ENCODE measurements at places on chromosomes 16 and 17.
A peak's percentile ranks its signal among the peaks of the same experiment; 100 is the strongest.

DNA sequence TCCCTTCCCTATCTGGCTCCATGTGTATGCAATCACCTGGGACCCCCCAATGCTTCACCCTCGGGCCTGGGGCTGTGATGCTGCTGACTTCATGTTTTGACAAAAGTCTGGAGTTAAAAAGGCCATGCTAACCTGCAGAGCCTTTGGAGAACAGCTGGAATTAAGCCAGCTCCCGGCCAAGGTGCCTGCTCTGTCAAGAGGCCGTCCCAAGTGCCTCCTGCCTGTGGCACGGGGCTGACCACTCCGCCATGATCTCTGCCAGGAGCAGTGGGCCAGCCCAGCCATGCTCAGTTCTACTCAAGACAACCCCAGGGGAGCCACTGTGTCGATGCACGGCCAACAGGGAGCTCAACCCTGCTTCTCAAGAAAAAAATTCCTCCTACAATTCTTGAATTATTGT, 93.6 kb downstream of the CCDC182 start:
- DNase-seq = no peak

GRCh38 chr17:12877953-12878669, 88.8 kb downstream of the ARHGAP44 start:
- DNase-seq = no peak

DNA sequence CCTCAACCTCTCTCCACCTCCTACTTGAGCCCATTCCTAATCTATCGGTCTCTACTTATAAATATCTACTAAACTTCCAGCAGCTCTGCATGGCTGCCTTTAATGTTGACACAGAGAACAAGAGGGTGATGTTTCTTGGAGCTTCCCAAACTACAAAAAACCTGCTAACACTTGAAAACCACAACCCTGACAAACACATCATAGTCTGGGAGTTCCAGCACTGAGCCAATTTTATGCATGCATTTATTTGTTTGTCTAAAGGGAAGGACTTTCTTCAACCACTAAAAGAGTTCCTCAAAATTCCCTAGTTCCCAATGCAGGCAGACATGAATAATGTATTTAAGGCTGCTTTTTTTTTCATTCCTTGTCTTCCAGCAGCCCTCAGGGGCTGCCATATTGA, 331.8 kb upstream of the XYLT1 start:
- no peak for DNase-seq

- no peak for DNase-seq
Measured at GRCh38 chr17:45369421-45369820, 52.6 kb upstream of the MAP3K14 start.

GRCh38 chr17:20143740-20144139, 134.6 kb downstream of the SPECC1 start:
- DNase-seq = no peak

GRCh38 chr17:50565402-50566350, 5.2 kb downstream of the CACNA1G start:
- peak; percentile 29 for DNase-seq

DNA sequence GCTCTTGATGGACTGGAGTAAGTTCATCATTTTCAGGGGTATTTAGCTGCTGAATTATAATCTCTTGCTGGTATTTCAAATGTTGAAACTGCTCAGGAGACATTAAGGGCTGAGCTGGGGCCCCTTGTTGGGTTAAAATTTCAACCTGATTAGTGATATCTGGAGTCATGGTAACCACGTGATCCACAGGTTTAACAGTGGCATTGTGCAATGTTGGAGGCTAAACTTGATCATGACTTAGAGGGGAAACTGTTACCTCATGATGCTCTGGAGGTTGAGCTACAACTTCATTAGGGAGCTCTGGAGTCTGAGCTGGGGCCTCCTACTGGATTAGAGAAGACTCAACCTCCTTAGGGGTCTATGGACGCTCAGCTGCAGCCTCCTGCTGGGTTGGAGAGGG, 17.2 kb upstream of the MPP2 start:
- DNase-seq = no peak

GRCh38 chr17:57197466-57198071, 58.8 kb upstream of the MSI2 start:
- DNase-seq = no peak

GRCh38 chr16:84459941-84460405, 44.5 kb downstream of the MEAK7 start:
- DNase-seq = no peak

GRCh38 chr16:7268182-7268581, 64.5 kb upstream of the RBFOX1 start:
- no peak for DNase-seq

- no peak for DNase-seq
Measured at GRCh38 chr17:77645072-77646045, 313.1 kb upstream of the TNRC6C start.

GRCh38 chr16:51431517-51432241, 280.6 kb upstream of the SALL1 start:
- DNase-seq = no peak

- no peak for DNase-seq
Measured at GRCh38 chr16:86878236-86879080, 300.1 kb downstream of the FOXL1 start.

- DNase-seq = no peak
Measured at GRCh38 chr17:56665864-56666263, 72.4 kb downstream of the NOG start.

GRCh38 chr17:46769531-46770438, 48.7 kb downstream of the WNT3 start:
- DNase-seq = no peak

GRCh38 chr17:66115246-66115645, 76.7 kb downstream of the CEP112 start:
- DNase-seq = no peak

GRCh38 chr16:57446531-57447185, 527 bp downstream of the CIAPIN1 start:
- DNase-seq = no peak

- DNase-seq = no peak
Measured at GRCh38 chr16:55393991-55394390, 70.0 kb downstream of the IRX6 start.

GRCh38 chr17:79011451-79012147, 2.0 kb upstream of the CANT1 start:
- DNase-seq = no peak
